ENCODE measurements at places on chromosomes 1 and 21.

GRCh38 chr1:153525088-153525728 is 10.6 kb downstream of the S100A6 start:
- no peak for DNase-seq

DNA sequence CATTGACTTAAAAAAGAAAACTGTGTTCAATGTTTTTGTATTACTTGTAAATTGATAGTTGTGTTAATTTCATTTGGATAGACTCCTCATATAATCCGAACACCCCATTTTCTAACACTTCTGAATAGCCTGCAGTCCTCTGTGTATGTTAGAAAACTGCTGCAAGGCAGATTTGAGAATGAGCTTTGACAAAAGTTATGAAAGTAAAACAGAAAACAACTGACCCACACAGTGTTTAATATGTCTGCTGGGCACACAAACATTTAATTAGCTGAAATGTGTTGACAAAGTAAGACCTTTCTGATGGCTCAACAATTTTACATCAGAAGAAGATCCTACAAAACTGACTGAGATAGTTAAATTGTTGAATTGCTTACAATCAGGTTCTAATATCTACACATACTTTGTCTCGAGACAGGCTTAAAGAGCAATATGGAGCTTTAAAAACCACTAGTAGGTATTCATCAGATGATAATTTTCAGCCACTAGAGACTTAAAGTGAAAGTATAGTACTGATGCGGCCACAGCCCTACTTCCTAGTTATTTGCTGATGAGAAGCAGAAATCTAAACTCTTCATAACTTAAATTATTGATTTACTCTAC is 40.0 kb upstream of the PRMT6 start:
- no peak for DNase-seq

GRCh38 chr1:117782056-117782455 is 147.4 kb downstream of the GDAP2 start:
- DNase-seq: no peak

GRCh38 chr1:99535470-99536164 is 110.3 kb upstream of the PALMD start:
- DNase-seq: no peak

DNA sequence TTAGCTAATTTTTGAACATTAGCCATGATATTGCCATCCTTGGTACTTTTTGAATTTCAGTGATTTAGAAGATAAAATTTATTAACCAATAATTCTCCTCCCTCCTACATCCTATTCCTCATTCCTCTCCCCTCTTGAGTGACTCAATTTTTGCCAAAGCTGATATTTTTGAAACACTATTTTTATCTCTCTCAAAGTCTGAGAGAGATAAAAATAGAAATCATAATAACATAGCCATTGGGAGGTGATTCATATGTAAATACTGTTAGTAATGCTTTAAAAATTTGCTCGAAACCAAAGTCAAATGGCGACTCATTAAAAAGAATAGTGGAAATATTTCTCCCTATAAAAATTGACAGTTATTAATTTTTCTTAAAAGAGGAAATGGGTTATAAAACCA is 97.4 kb downstream of the PATJ start:
- DNase-seq: no peak

DNA sequence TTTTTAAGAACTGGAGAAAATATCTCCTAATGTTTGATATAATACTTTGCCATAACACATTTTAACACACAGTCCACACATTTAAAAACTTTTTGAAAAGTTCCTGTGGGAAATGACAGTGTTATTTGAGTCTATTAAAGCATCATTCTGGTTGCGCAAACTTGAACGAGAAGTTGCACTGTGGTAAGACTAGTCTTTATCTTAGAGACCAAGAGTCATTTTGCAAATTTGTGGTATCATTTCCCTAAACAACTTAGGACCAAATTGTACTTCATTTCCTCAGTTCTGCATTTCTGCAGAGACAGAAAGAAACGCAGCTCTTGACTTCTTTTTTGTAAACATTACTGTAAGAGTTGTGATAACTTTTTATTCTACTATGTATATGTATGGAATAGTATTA is at the start of gene RGS18:
TSS of gene RGS18 (plus strand) at position 282 of the 400 bp plus-strand sequence. CDS start 176 bp downstream, outside the sequence.
- no peak for DNase-seq

GRCh38 chr1:102336602-102337001 is 339.9 kb upstream of the OLFM3 start:
- no peak for DNase-seq

- DNase-seq: no peak
Measured at GRCh38 chr1:223714849-223715603, 2.7 kb downstream of the CAPN2 start.

All from NCI-H187 treated with DMSO at 0.1 percent for 48 hours (cell line).